ENCODE measurements at places on chromosomes 11 and 22.

DNA sequence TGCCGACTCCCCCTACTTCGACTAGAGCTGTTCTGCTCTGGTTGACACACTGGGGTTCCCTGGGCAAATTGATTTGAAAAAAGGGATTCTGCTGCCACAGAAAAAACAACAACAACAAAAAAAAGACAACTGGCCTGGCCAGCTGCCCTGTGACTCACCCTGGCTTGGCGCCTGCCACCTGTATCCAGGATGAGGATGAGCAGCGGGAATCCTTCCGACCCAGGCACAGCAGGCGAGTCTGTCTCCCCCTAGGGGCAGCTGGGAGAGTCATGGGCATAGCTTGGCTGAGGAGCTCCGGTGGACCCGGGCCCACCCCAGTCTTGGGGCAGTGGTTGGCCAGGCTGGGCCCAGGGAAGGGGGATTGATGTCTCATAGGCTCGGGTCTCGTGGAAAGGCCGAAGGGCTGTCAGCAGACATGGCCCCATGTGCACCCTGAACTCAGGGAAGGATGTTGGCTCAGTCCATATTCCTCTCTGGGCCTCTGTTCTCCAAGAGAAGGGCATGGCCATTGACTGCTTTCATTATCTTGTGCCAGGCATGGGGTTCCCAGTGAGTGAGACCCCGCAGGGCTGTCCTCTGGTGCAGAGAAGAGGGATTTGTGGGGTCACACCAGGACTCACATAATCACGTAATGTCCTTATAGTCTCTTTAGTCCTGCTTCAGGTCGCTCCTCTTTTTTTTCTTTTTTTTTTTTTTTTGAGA is 10.4 kb upstream of the SUN2 start:
- no peak for DNase-seq

GRCh38 chr11:15471895-15472799 is 357.4 kb downstream of the INSC start:
- no peak for DNase-seq

DNA sequence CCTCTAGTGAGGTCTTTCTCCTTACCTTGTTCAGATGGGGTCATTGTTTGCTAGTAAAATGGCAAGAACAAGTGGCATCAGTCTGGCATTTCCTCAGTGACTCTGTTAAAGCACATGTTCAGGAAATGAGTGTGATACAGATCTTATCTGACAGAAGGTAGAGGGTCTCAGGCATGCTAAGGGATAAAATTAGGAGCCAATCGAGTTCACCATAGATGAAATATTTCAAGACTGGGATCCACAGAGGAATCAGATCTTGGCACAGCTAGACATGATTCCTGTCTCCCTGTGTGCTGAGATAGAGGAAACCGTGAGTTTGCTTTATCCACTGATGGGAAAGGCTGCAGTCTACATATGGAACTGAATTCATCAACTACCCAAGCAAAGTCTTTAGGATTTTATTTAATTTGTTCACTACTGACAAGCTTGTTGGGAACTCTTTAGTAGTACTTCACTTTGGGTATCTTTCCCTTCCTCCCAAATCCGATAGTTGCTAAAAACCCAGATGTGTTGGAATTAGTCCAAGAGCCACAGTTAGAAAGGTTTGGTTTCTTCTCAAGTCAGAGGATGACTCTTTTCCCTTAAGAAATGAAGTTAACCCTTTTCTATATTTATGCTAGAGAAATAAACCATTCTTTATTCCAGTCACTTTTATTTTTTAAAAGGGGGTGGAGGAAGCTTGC is 18.4 kb downstream of the FAM118B start:
- no peak for DNase-seq

DNA sequence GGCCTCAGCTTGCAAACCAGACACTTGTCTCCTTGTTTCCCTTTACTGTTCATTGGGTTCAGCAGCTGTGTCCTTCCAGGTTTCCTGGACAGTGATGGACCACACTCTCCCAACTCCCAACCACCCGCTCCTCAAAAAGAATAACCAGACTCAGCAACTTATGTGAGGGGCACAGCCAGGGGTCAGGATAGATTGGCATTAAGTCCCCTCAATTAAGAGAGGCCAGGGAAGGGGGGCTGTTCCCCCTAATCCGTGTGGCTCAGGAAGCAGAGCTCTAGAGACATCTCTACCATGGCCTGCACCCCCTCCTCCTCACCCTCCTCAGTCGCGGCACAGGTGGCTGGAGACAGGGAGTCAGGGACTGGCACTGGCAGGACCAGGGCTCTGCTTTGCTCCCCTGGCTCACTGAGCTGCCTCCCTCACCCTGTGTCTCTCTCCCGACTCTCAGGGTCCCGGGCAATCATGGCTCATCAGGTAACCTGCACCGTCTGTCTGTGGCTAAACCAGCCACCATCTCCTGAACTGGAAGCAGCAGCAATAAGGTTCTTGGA is 111.7 kb downstream of the ZNF280B start:
- DNase-seq: no peak

- no peak for DNase-seq
Observed at GRCh38 chr11:17876827-17877226, 136.0 kb downstream of the SERGEF start.

- no peak for DNase-seq
Observed at GRCh38 chr11:68340784-68341556, 28.6 kb downstream of the LRP5 start.

DNA sequence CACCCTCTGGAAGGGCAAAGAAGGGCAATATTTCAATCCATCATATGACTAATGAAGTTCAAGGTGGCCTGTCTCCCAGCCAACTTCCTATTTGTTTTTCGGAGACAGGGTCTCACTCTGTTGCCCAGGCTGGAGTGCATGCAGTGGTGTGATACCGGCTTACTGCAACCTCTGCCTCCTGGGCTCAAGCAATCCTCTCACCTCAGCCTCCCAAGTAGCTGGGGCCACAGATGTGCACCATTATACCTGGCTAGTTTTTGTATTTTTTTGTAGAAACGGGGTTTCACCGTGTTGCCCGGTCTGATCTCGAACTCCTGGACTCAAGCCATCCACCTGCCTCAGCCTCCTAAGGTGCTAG is 13.4 kb downstream of the ABTB2 start:
- no peak for DNase-seq

- DNase-seq: no peak
Observed at GRCh38 chr11:102589047-102589459, 36.1 kb downstream of the MMP20 start.

DNA sequence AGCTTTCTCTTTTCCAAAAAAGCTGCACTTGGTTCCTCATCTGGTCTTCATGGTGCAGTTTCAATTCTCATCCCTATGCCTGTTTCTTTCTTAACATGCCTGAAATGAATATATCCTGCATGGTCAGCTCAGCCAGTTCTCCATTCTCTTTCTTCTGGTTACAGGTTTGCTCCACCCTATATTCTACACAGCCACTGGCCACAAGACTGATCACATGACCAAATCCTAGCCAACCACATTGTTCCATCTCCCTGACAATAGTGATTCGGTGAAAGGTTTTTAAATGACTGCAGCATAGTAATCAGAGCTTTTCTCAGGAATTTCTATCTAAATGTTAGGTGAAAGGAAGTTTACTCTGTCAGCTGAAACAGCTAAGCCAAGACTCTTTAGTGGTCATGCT is 891.4 kb downstream of the METTL15 start:
- no peak for DNase-seq

GRCh38 chr11:122646549-122647340 is 8.8 kb upstream of the UBASH3B start:
- DNase-seq: no peak

GRCh38 chr11:96303064-96303463 is 39.9 kb downstream of the MAML2 start:
- peak; percentile 23 for DNase-seq

DNA sequence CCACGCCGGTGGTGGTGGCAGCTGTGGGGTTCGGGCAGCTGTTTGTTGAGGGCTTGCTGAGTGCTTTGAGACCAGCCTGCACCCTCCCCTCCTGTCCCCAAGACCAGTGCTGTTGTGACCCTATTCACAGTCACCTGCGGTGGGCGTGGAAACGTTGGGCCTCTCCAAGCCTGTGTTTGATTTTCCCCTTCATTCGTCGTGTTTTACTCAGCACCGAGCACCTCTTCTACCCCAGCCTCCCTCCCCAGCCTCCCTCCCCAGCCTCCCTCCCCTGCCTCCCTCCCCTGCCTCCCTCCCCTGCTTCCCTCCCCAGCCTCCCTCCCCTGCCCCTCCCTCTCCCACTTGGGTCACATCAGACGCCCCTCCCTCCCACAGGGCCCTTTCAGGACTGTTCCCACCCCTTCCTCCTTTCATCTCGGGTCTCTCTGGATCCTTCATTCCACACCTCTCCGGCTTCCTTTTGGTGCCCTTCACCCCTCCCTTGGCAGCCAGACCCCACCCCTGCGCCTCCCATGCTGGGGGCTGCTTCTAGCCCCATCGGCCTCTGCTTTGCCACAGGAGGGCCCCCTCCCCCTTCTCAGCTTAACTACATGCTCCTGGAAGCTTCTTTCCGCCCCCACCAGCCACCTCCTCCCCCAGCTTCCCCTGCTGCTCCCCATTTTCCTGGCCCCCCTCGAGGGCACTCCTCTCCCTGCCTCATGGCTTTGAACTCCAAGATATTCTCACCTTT is 14.8 kb downstream of the FRMD8 start:
- no peak for DNase-seq

- no peak for DNase-seq
Observed at GRCh38 chr22:31238057-31238456, 26.0 kb downstream of the LIMK2 start.

GRCh38 chr11:9396310-9396709 is 11.9 kb downstream of the IPO7 start:
- no peak for DNase-seq

- no peak for DNase-seq
Observed at GRCh38 chr11:95985174-95985808, 61.4 kb upstream of the MTMR2 start.

- DNase-seq: no peak
Observed at GRCh38 chr22:36294293-36294620, 41.3 kb downstream of the APOL1 start.

DNA sequence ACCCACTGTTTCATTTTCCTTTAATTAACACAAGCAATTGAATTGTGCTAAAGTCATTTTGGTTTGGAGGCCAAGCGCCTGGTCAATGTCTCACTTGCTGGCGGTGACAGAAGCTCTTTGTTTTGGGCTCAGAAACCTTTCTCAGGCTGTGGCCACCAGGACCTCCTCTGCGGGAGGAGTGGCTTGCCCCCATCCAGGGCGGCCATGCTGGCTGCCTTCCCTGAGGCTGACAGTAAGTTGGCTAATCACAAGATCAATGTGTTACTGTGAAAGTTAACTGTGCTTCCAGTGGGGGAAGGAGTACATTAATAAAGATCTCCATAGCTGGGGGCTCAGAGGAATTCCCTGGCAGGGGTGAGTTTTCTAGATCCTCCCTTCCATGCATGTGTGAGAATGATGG is 1074.5 kb downstream of the NTM start:
- no peak for DNase-seq

DNA sequence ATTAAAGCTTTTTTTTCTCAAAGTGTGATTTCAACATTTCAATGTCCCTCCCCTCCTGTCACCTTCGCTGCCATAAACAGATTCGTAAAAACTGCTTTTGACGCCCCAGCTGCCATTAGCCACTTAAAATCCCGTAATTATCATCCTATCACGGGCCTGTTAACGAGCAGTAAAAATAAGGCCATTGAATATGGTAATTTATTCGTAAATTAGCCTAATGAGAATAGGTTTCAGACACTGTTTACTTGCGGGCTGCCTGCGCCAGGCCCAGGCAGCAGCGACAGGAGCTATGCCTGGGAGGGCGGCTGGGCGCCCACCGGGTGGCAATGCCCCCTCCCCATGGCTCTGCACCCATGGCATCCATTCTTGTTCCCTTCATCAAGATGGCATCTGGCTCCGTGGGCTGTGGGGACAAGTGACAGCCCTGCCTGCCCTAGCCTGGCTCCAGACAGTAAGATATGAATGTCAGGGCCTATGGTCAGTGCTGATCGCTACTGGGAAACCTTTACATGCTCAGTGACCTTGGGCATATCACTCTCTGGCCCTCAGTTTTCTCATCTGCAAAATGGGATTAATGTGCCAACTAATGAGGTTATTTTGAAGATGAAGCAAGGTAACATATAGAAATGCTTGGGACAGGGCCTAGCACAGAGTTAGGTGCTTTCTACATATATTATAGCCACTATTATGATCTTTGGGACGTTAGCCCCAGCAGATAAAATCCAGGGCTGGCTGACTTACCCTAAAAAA is 500.8 kb downstream of the MN1 start:
- no peak for DNase-seq

GRCh38 chr11:12090761-12091258 is 19.6 kb upstream of the MICAL2 start:
- no peak for DNase-seq

DNA sequence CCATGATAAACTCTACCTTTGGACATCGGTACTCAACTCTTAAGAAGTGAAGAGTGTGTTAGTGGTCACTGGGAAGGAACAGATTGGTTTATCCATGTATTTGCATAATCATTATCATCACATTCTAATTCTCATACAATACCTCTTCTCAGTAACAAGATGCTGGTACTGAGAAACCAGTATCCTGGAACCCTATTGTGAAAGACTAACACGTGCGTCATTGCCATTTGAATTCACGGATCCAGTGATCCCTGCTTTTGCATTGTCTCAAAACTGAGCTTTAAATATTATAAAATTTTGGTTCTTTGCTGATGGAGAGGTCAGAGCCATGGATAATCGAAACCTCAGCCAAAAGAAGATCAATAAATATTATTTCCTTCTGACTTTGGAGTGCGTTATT is 35.2 kb downstream of the KIRREL3 start:
- no peak for DNase-seq

DNA sequence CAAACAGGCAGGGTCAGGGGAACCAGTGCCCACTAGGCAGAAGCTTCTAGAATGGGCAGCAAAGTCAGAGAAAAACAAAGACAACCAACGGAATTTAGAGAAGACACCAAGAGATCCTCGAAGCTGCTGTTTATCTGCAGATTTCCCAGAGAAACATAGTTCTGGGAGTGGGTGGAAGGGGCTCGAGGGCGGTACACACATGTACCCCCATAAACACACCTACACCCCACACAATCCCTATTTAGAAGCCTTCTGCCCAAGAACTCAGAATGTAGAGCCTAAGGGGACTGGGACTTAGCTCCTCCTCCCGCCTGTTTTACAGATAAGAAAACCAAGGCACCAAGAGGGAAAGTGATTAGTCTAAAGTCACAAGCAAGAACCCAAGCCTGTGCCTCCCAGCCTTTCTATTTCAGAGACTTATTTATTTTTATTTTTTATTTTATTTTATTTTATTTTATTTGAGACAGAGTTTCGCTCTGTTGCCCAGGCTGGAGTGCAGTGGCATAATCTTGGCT is 6.4 kb downstream of the NPTXR start:
- DNase-seq: no peak

DNA sequence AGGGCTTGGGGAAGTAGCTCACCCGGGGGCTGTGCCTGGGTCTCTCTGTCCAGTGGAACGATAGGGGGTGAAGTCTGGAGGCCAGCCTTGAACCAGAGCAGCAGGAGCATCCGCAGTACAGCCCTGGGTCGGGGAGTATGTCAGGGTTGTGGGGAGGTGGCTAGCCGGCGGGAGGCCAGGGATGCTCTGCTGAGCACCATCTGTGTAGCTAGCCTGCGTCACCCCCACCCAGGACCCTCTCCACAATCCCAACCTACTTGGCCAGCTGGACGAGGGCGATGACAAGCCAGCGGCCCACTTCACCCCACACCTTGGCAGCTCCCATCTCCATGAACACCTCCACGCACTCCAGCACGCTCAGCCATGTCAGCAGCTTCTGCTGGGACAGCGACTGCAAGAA is 2.2 kb downstream of the PEX16 start:
- DNase-seq: no peak

GRCh38 chr22:39997939-39998726 is 3.4 kb downstream of the FAM83F start:
- no peak for DNase-seq

GRCh38 chr22:37244114-37244921 is at the start of gene RAC2:
Gene RAC2, minus strand, starts transcription at chr22:37244269. Its CDS starts 121 bp downstream, at chr22:37244148.
- DNase-seq: no peak

All from skin of body (tissue), 3 donors.